CD4-positive, alpha-beta T cell treated with Interleukin-6 for 4 hours (primary cell): ENCODE measurements at places on chromosomes 16 and 17.

DNA sequence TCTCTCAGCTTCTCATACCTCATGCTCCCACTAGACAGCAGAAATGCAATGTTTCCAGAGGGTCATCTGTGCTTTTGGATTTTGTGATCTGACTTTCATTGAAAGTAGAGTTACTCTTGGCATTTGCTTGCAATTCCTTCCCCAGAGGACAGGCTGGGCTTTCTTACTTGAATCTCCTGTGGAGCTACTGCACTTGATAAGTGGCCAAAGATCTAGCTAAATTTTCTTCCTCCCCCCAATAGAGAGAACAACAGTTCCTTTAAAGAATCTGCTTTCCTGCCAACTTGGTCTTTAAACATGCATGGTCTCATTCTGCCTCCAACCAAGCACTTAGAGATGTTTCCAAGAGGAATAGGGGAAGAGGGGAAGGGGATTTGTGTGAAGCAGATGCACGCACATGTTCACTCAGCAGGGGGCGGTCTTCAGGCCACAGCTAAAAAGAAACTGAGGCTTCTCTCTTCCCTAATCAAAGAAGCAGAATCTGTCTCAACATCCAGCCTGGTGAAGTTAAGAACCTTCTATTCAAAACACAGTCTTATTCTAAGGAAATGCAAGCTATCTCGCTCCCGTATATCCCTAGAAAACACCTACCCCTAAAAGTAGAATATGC is 229.6 kb downstream of the ZFHX3 start:
- DNase-seq = no peak

- no peak for DNase-seq
Measured at GRCh38 chr17:48545022-48545375, at the start of gene HOXB2. Gene HOXB2 (minus strand): TSS chr17:48545109. CDS start chr17:48544911, 198 bp downstream.

DNA sequence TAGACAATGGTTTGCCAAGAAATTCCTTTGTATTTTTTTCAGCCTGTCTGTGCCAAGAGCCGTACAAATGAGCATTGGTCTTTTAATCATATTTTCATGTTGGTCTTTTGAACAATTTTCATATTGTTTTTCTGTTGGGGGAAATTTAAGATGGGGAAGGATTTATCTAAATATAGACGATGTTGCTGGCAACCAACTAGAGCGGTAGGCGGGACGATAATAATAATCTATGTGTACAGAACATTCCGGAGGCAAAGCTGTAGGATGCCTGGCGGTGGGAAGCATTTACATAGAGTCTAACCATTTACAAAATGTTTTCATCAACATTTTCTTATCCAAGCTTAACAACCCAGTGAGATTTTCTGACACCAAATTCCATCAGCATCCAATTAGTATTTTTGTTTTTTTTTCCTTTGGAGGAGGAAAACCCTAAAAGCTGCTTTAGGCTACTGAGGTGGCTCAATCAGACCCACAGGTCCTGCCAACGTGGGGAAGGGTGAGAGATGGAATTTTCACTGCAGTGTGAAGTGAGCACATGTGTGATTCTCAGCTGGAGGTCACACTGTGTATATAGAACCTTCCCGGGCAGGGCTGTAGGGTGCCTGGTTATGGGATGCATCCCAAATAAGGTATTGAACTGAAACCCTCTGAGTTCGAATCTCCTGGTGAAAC is 11.7 kb upstream of the SEC14L1 start:
- no peak for DNase-seq

- no peak for DNase-seq
Measured at GRCh38 chr16:53413864-53414263, 20.4 kb upstream of the RBL2 start.

GRCh38 chr17:69468207-69468606 is 53.7 kb downstream of the MAP2K6 start:
- DNase-seq = no peak

DNA sequence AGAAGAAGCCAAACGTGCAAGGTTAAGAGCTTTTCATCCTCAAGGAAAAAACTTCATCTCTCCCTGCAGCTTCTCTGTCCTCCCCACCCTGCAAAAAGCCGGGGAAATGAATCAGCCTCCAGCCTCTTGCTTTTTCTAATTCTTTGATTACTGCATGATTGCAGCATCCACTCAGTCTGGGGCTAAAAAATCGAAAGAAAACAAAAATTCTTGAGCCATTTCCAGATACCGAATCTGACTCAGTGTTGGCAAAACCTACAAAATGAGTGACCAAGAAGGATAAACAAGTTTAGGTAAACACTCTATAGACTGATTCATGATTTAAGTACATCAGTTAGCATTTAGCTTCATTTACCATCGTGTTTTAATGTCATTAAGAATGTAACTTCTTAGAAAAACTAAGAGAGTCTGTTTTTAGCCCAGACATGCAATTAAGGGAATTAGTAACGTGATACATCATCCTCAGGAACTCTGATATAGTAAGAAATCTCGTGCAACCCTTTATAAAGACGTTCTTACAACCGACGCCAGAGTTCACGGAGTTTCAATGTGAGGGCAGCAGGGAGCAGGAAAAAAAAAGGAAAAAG is 287.3 kb upstream of the FOXF1 start:
- no peak for DNase-seq

- DNase-seq = no peak
Measured at GRCh38 chr17:50830352-50830751, 5.0 kb upstream of the WFIKKN2 start.

DNA sequence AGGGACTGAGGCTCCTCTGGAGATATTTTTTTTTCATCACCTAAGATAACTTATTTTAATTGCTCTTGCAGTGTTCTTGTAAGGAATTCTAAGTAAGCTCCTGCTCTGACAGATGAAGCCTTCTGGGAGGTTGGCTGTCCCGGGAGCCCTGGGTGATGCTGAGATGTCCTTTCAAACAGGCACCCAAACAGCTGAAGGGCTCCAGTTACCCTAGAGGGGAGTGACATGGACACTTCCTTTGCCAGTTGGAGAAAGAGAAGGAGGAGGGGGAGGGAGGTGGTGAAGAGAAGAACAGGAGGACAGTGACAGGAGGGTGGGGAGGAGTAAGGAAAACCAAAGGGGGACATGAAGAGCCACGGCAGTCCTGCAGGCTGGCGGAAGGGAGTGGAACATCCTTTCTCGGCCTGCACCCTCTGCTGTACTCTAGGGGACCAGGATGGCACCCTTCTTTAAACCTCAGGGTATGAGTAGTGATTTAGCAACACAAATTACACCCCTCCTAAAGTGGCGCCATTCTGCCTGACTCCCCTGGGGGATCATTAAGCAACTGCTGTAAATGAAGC is 51.8 kb downstream of the MYH3 start:
- DNase-seq = no peak

DNA sequence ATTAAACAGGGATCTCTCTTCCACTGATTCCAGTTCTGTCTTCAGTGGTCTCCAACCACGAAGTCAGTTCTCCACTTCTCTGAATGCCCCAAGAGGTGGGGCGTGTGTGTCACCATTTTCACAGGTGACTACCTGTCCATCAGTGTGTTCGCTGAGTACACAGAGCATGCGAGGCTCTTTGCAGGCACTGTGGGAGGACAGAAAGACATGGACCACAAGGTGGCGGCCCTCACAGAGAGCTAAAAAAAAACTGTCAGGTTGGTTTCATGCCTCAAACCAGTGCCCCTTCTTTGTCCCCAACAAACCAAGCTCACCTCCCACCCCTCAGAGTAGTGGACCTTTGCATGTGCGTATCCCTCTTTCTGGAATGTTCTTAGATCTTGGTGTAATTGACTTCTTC is 13.8 kb downstream of the EMP2 start:
- no peak for DNase-seq

DNA sequence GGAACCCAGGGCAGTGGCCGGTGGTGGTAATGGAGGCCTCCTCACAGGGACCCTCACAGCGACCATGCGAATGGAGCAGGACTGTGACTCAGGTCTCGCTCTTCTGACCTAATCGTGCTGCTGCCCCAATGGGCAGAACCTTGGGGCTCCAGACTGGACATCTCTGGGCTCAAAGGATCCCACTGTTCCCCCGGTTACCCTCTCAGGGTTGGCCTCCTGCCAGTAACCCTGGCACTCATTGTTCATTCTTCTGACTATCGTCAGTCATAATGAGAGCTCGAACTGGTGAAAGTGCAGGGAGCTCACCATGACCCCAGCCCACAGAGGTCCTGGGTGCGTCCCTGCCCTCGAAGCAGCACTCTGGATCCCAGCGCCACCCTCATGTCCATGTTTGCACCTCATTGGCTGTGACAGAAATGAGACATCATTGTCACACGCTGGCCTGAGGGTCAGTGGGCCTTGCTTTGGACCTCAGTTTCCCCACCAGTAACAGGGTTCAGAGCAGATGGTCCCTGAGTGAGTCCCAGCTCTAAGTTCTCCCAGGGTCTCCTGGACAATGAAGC is 4.0 kb upstream of the NPRL3 start:
- DNase-seq = no peak

DNA sequence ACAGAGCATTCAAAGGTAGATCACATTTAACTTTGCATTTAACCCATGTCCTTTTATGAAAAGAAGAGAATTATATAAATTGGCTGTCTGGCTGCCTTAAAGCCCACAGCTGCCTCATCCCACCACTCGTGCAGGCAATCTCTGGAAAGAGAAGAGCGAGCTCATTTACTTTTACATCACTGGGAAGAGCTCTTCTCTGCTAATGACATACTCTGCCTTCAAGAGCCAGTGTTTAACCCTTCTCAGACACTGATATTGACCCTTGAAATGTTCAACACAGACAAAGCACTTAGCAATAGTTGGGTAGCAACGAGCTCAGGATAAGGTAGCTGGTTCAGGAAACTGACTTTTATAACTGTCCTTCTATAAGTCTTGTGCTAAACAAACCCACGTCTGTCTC is 6.8 kb downstream of the KRT38 start:
- DNase-seq = no peak

DNA sequence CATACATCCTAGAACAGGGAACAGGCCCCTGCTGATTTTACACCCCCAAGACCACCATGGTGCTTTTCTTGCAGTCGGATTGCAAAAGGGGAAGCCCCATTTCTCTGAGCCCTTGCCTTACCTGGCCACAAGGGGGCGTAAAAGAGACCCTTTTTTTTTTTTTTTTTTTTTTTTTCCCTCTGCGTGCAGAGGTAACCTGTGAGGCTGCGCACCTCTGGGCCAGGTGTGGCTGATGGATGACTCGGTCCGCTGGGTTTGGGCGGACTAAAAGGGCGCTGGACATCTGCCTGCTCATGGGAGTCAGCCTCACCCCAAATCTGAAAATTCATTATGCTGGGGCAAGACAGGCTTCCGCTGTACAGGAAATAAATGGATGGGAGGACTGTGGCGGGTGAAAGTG is 281.0 kb downstream of the CBLN1 start:
- no peak for DNase-seq

DNA sequence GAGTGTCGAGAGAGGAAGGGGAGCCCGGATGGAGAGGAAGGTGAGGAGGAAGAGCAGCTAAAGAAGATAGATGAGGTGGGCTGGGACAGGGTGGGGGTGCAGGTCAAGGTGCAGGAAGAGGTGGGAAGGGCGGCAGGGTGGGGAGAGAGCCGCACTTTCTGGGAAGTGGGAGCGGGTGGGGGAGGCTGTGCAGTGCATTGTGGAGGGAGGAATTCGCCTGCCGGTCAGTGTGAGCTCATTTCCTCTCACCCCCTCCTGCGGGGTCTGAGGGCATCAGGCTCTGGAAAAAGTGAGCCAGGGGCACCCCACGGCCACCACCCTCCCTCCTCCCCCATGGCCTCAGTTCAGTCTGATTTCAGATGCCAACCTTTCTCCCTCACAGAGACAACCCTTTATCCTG is 2.5 kb upstream of the ARHGAP23 start:
- no peak for DNase-seq
